AG04449 (cell line): ENCODE measurements at places on chromosomes 6 and 20.

GRCh38 chr20:62083312-62083711, 17.6 kb upstream of the TAF4 start:
- no peak for DNase-seq

GRCh38 chr6:109257494-109257893, 124.8 kb downstream of the CD164 start:
- no peak for DNase-seq

DNA sequence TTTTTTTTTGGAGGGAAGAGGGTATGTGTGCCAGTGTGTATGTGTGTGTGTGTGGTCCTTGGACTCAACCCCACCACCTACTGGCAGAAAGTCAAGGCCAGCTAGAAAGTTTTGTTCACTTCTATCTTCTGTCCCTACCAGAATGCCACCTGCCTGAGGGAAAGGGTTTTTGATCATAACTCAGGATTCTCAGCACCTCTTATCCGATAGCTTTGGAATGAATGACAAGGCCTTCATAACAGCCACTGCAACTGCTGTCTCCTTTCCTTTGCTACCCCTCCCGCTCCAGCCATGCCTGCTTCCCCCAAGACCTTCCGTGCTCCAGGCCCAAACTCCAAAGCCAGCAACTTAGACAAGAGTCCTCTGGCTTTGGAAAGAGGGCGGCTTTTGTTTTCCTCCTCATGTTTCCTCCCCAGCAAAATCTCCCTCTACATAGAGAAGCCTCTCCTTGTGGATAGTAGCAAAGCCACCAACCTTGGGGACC, 18.7 kb downstream of the BTN3A1 start:
- no peak for DNase-seq

DNA sequence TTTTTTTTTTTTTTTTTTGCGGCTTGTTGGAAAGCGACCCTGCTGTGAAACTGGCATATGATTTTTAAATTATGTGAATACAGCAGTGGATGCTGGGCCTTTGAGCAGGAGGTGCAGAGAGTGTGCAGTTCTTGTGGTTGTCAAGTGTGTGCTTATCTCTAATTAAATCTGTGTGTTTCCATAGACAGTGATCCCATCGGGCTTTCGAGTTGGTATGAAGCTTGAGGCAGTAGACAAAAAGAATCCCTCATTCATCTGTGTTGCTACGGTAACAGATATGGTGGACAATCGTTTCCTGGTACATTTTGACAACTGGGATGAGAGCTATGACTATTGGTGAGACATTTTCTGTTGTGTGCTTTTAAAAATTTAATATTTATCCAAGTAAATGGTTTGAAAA, 52.4 kb downstream of the L3MBTL3 start:
- DNase-seq = no peak

DNA sequence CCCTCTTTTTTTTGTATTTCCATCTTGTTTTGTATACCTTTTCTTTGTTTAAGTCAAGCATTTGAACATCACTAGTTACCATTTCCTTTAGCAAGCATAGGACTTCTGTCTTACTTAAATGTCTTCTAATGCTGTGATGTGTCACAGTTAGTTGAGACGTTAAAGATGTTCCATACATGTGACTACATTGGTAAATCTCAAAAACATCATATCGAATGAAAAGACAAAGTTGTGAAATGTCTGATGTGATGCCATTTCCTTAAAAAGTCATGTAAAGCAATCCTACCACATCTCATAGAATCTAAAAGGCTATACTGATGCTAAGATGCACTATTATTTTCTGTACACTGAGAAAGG, 26.8 kb downstream of the SLC16A10 start:
- DNase-seq = no peak

GRCh38 chr6:69792292-69792691, 4.5 kb downstream of the LMBRD1 start:
- no peak for DNase-seq

DNA sequence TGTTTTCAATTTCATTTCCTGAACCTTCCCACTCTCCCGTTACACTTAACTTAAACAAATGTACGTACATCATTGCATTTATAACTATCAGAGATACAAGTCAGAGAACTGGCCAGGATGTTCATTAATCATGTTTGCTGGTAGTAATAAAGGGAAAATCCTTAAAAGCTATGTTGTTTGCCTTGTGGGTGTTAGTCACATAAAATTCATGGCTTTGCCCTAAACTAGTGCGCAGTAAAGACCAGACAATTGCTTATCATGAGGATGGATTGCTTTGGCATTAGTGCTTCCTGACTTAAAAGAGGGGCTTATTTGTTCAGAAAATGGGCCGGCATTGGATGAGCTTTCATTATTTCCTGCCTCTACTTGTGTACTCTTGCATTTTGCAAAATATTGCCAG, 1037.3 kb upstream of the FLRT3 start:
- DNase-seq = no peak

DNA sequence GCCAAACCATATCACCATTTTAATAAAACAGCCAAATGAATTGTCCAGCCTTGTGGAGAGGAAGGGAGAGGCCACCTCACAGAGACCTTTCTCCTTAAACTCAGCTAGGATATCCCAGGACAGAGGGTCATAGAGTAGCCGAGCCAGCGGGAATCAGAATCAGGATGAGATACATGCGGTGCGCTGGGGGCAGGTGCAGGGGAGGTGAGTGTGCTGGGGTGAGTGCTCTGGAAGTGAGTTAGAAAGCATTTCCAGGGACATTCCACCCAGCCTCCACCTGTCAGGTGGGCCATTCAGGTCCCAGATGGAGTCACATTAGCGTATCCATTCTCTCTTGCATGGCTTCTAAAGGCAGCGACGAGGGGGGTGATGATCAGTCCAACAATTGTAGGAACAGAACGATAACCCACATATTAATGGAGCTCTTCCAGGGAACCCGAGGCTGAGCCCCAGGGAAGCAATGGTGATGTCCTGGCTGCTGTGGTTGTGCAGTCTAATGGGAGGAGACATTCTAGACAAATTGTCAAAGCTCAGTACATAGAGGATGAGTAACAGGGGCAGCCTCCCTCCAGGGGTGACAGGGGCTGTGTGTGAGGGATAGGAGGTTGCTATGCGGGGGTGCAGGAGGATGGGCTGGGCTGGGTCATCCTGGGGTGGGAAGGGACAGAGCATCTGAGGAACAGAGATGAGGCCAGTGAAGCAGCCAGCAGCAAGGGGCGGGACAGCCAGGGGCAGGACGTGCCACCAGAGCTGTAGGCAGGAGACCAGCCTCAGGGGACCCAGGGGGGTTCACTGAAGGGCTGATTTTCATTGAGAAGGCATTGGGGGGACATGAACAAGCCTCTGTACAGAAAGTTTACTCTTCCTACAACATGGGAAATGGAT, 88.7 kb upstream of the FRMD1 start:
- no peak for DNase-seq

DNA sequence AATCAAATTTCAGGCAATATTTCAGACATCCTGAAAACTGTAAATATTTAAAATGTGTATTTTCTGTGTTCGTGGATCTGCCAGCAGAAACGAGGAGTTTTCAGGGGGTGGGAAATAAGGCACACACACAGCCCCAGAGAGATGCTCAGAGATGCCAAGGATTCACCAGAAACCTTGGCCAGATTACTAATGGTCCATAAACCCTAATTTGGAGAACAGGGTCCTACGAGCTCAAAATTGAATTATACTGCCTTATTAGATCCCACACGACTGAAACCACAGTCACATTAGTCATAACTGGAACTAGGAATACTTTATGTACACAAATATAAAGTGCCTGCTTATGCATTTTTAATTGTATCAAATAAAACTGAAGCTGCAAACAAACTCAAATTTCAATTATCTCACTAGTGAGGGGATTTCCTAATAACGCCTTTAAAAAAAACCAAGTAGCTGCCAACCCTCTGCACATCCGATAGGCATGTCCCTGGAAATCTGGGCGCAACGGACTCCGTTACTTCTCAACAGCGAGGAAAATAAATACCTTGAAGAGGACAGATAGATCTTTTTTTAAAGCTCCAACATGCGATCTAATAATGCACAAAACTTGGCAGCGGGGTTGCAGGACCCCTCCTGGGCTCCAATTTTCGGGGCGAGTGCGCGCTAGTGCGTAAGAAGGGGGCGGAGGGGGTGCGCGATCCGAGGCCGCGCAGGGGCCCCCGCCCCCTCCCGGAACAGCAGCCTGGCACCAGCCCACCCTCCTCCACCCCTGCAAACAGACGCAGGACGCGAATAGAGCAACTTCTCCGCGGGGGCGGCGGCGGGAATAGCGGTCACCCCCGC, 897 bp downstream of the CHD6 start:
- no peak for DNase-seq

DNA sequence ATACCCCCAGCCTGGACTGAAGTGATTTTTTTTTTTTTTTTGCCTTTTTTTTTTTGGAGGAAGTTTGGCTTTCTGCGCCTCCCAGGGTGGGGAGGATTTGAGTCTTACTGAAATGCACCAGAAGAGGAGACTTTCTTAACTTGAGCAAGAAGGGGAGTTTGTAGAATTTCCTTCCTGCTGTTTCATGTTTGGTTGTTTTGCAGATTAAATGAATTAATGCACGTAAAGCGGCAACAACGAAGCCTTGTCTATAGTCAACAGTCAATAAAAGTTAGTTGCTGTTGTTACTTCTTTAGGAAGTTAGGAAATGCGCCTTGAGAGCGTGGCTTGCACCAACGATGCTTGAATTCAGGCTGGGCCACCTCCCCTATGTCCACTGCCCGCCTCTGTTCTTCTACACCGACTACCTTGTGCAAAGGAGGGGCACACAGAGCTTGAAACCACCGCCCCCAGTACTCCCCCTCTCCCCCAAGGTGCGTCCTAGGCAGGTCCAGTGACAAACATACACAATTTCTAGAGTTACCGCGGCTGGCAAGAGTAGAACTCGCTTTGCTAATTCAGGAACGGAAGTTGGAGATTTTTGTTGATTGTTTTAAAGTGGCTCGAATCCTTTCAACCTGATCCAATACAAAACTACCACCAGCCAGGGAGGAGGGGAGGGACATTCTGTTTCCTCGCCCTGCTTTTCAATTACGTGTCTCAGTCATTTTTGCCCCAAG, 830 bp upstream of the CYP24A1 start:
- DNase-seq = no peak

DNA sequence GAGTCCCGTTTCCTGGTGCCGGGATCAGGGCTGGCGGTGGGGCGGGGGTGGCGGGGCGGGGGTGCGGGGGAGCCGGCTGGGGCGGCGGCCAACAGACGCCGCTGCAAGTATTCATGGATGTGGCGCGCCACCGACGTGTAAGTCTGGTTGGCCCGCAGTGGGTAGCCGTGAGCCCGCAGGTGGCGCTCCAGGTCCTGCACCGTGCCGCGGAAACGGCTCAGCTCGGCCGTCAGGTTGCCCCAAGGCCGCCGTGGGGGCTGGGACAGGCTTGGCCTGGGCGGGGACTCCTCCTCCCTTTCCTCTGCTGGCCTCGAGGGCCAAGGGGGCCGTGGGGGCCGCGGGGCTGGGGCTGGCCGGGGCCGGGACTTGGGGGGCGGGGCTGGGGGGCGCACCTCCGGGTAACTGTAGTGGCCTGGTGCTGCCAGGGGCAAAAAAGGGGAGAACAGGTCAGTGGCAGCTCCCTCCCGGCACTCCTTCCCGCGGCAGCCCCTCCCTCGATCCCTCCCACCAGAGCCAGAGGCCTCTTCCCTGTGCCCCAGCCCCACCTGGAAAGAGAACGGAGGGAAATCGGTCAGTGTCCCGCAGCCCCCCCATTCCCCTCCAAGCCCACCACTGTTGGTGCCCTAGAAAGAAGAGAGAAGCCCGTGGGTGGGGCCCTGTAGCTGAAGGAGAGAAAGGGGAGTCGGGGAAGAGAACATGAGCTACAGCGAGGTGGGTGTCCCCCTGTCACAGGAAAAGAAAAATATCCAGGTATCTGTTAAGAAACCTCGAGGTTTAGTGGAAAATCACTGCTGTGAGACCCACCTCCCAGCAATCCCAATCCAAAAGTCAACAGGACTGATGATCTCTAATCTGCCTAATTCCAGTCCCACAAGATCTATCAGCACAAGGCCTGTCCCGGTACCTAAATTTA, 21.3 kb downstream of the TNXB start:
- DNase-seq = no peak

GRCh38 chr20:5703681-5704101, 46.5 kb upstream of the SHLD1 start:
- DNase-seq = no peak

GRCh38 chr20:52798124-52798523, 174.0 kb upstream of the TSHZ2 start:
- DNase-seq = no peak

DNA sequence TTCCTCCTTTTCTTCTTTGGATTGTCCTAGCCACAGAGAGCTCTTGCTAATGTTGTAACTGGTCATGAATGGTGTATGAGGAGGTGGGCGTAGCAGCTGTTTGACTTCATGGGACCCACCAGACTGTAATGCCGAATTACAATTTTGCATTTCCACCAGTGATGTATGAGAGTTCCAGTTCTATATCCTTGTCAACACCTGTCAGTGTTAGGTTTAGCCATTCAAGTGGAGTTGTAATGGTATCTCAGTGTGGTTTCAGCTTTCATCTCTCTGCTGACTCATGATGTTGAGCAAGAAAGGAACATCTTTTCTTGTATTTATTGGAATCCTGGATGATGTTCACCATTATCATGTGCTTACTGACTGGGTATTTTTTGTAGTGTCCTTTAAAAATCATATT, 5.1 kb downstream of the IGF2R start:
- DNase-seq = no peak

DNA sequence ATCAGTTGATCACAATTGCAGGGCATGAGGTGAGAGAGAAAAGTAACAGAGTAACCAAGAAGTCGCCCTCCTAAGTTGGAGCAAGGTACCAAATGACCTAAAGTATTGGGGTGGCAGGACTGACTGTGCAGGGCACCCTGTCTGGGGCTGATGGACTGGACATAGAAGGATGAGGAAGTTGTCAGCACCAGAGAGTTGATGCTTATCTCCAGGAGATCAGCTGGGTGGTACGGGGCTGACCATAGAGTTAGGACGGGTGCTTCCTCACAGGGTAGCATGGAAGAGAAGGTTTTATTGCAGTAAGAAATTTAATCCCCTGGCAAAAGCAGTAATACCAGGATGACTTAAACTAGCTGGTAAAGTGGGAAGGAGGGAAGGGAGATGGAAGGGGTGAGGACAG, 66.7 kb downstream of the TMEM170B start:
- DNase-seq = no peak

GRCh38 chr20:14956026-14956425, 618.6 kb upstream of the FLRT3 start:
- DNase-seq = no peak

DNA sequence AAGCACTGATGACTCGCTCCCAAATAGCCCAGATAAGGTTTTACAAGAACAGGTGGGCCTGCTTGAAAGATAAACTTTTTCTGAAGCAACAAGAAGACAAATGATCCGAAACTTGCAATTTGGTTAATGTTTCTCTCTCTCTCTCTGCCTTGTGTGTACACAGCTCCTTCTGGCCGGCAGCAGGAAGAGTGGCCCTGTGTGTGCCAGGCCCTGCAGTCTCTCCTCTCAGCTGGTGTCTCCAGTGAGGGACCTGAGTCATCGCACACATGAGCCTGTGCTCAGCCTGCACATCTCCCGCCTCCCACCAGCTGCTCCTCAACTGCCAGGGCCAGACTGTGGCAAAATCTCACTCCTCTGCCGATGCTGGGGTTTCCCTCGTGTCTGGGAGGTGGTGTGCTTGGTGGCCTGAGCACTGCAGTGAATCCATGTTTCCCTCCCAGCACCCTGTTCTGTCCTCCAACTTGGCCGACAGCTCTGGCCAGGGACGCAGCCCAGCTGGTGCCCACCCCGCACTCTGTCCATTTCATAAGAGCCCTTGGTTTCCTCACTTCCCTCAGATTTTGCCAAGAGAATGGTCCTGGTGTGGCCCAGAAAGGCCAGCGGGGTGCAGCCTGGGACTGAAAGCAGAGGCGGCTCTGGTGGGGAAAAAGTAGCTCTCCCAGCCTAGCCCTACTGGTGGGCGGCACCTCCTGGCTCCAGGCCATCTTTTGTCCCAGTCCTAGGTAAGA, 49.4 kb downstream of the ERMARD start:
- no peak for DNase-seq
